ENCODE measurements at places on chromosomes 1 and 21. TPM values are rescaled to one million over a fixed set of nuclear protein-coding genes. Genes with fewer than 3 reads are reported as not detected.
A peak's percentile ranks its signal among the peaks of the same experiment; 100 is the strongest.

The AADACL3 gene
- total RNA-seq = not detected

The SPATA45 gene
- total RNA-seq = not detected

The KLHDC9 gene
- total RNA-seq = 1.2 TPM

DNA sequence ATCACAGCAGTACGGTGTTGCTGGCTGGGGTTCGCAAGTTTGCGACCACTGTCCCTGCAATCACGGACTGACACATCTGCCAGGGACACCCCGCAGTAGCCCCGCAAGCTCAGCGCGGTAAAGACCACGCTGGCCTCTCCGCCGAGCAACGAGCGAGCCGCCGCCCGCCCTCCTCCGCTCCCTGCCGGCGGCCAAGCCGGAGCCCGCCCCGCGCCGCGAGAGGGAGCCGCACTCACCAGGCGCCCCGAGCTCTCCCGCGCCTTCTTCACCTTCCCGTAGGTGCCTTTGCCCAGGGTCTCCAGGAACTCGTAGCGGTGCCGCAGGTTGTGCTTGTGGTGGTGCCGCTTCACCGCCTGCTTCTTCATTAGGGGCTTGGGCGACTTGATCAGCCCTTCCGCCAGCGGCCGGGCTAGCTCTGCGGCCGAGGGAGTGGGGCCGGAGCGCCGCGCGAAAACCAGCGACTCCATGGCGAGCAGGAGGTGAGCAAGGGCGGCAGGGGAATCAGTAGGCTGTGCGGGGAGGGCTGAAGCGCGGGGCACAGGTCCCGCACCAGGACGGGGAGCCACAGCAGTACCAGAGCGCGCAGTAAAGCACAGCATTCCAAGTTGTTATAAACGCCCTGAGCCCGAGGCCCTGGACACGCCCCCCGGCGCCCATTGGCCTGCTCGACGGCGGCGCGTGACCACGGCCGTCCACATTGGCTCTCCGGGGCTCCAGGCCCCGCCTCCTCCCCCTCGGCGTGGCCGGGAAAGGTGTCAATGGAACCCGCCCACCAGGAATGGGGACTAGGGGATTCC, at the start of gene NUAK2:
Gene NUAK2, minus strand, starts transcription at position 584 of the 797 bp plus-strand sequence. Its CDS starts 117 bp downstream, at position 467.
- DNase-seq = peak; percentile 98

DNA sequence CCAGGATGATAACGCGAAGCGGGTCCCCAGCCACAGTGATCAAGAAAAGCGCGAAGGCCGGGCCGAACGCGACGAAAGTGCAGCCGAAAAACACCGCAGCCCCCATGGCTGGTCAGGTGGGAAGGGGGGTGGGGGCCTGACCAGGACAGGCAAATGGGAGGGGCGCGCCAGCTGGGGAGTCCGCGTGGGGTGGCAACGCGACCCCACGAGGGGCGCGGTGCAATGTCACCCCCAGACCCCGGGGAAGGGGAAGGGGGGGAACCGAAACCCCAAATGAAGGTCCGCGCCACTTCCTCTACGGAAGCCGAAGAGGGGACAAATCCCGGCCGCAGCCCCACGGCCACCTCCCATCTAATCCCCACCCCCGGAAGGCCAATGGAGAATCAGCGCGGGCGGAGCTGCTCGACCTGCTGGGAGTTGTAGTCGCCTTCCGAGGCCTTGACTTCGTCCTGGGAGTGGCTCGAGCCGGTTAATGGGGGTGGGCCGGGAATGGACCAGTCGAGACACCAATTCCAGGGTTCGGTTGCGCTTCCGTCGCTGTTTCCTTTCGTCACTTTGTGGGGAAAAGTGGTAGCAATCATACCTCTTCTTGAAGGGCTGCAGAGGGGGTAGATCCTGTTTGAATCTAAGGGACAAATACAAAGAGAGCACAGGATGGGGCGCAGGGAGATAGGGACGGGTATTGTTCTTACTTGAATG, at the start of gene APH1A:
Gene APH1A, minus strand, starts transcription at position 312 of the 699 bp plus-strand sequence. Its CDS starts 206 bp downstream, at position 106.
- peak; percentile 99 for DNase-seq

GRCh38 chr21:34684174-34684876, 15.5 kb downstream of the CLIC6 start:
- DNase-seq = no peak

GRCh38 chr1:69987881-69988280, 217.5 kb downstream of the LRRC40 start:
- no peak for DNase-seq

DNA sequence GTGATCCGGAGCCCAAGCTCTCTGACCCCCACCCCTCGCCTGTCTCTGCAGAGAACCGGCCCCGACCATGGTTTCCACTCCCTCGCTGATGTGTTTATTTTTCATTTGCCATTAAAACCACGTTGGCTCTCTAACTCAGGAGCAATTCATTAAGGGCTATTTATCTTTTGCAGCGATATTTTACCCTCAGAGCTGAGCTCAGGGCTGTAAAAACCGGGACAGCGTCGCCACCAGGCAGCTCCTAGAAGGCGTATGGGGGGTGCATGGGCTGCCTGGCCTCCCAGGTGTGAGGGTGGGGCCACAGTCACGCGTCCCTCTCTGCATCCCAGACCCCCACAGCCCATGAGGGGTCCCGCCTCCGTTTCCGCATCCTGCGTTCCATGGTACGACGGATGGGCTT, 71.4 kb downstream of the PRDM16 start:
- no peak for DNase-seq

- DNase-seq = no peak
Observed at GRCh38 chr21:42500736-42501135, 4.7 kb upstream of the RSPH1 start.

- DNase-seq = no peak
Observed at GRCh38 chr1:3585940-3586568, 25.3 kb downstream of the MEGF6 start.
